Pons (tissue), 1 donor: ENCODE measurements at places on chromosomes 11 and 22.

GRCh38 chr11:123381817-123382554, 48.1 kb upstream of the GRAMD1B start:
- DNase-seq: no peak

DNA sequence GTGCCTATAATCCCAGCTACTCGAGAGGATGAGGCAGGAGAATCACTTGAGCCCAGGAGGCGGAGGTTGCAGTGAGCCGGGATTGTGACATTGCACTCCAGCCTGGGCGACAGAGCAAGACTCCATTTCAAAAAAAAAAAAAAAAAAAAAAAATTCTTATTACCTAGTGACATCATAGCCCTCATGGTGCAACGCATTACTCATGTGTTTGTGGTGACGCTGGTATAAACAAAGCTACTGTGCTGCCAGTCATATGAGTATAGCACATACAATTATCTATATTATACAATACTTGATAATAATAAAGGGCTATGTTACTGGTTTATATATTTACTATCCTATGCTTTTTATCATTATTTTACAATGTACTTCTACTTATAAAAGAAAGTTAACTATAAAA, 41.2 kb downstream of the OR2AT4 start:
- no peak for DNase-seq

DNA sequence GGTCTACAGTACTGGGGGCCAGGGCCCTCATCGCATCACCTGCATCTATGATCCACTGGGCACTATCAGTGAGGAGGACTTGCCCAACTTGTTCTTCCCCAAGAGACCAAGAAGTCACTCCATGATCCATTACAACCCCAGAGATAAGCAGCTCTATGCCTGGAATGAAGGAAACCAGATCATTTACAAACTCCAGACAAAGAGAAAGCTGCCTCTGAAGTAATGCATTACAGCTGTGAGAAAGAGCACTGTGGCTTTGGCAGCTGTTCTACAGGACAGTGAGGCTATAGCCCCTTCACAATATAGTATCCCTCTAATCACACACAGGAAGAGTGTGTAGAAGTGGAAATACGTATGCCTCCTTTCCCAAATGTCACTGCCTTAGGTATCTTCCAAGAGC, 3.8 kb upstream of the PPFIBP2 start:
- DNase-seq: no peak

- DNase-seq: peak; percentile 78
Observed at GRCh38 chr11:67382276-67383136, 9.1 kb upstream of the CLCF1 start.
